Cardiac septum (tissue), 1 donor: ENCODE measurements at places on chromosomes 12 and 14. TPM values are rescaled to one million over a fixed set of nuclear protein-coding genes. Genes with fewer than 3 reads are reported as not detected.

Gene DEGS2
- total RNA-seq, result not detected

Gene RD3L
- total RNA-seq, result 13.1 TPM

Gene OR11H12
- total RNA-seq, result not detected

Gene LRRC10
- total RNA-seq, result 30.3 TPM

Gene MFAP5
- total RNA-seq, result 20.8 TPM

Gene NGB
- not detected for total RNA-seq

Gene TAS2R10
- 0.30 TPM for total RNA-seq

Gene KCNC2
- total RNA-seq, result not detected

Gene TAS2R50
- total RNA-seq, result 0.97 TPM

Gene PSMC6
- total RNA-seq, result 91.9 TPM

Gene SYT10
- not detected for total RNA-seq

Gene DAAM1
- 83.8 TPM for total RNA-seq

Gene RDH12
- not detected for total RNA-seq

Gene LPAR5
- total RNA-seq, result 2.6 TPM

Gene NDRG2
- total RNA-seq, result 304 TPM

Gene KERA
- 0.19 TPM for total RNA-seq

Gene FIGNL2
- 0.32 TPM for total RNA-seq

Gene TAS2R31
- 2.1 TPM for total RNA-seq

Gene TSHR
- not detected for total RNA-seq

Gene TAPBPL
- 17.2 TPM for total RNA-seq

Gene ABCC9
- total RNA-seq, result 66.2 TPM

Gene MSI1
- total RNA-seq, result 9.7 TPM

Gene ZNF140
- 8.4 TPM for total RNA-seq

Gene SAMD4A
- total RNA-seq, result 252 TPM

Gene PTGER2
- 0.75 TPM for total RNA-seq

Gene PTPRO
- 1.2 TPM for total RNA-seq

Gene KRT75
- not detected for total RNA-seq

Gene RIPK3
- total RNA-seq, result 3.5 TPM

Gene CLEC2A
- not detected for total RNA-seq

Gene ISM2
- not detected for total RNA-seq

Gene ALG10
- total RNA-seq, result 3.5 TPM

Gene PPTC7
- 55.0 TPM for total RNA-seq

Gene POTEG
- not detected for total RNA-seq

Gene KRT74
- not detected for total RNA-seq

Gene RTL1
- not detected for total RNA-seq

Gene HPD
- 1.3 TPM for total RNA-seq

Gene TEX52
- not detected for total RNA-seq

Gene AKAP5
- total RNA-seq, result 0.51 TPM

Gene ARHGAP9
- total RNA-seq, result 5.9 TPM

Gene KRT8
- total RNA-seq, result 82.2 TPM
